ENCODE measurements at places on chromosomes 12 and 14.

GRCh38 chr14:91277546-91278382 lies 33.3 kb upstream of the GPR68 start:
- DNase-seq: no peak

DNA sequence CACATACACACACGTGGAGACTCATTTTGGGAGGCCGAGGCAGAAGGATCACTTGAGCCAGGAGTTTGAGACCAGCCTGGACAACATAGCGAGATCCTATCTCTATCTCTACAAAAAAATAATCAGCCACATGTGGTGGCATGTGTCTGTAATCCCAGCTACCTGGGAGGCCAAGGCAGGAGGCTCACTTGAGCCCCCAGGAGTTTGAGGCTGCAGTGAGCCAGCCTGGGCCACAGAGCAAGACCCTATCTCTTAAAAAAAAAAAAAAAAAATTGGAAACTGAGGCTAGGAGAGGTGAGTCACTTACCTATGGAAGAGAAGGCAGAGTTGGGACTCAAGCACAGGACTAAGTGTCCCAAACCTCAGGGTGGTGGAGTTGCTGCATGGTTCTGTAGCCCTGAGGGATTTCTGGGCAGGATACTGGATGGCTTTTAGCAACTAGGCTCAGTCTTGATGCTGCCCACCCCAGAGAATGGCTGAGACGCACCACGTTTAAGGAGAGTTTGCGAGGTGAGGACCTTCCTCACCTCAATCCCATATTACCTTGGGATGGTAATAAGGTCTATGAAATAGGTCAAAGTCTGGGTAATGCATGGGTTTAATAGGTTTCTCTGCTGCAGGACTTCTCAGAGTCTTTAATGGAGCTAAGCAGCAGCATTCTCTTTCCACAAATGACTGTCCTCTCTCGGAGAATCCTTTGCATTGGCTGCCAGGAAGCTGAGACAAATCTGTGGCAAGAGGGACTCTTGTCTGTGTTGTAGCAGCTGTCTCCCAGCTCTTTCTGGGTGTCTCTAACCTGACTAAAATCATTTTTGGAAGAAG lies 35.6 kb downstream of the SH2B3 start:
- DNase-seq: no peak

DNA sequence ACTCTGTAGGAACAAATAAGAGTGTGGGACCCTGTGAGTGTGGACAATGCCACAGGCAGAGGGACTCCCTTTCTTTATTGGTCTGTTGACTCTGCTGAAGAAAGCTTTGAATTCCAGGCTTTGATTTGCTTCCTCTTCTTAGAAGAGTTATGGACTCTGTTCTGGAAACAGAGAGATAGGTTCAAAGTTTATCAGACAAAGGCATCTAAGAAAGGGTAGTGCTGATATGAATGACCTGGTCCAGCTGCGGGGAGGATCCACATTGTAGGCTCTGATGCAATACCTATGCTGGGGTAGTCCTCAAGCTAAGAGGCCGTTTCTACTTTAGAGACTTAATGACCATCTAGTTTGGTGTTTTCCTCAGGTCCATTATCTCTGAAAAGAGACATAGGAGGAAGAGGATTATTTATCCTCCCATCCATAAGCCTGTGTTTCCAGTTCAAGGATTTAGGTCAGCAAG lies 10.7 kb upstream of the IKZF4 start:
- DNase-seq: no peak

DNA sequence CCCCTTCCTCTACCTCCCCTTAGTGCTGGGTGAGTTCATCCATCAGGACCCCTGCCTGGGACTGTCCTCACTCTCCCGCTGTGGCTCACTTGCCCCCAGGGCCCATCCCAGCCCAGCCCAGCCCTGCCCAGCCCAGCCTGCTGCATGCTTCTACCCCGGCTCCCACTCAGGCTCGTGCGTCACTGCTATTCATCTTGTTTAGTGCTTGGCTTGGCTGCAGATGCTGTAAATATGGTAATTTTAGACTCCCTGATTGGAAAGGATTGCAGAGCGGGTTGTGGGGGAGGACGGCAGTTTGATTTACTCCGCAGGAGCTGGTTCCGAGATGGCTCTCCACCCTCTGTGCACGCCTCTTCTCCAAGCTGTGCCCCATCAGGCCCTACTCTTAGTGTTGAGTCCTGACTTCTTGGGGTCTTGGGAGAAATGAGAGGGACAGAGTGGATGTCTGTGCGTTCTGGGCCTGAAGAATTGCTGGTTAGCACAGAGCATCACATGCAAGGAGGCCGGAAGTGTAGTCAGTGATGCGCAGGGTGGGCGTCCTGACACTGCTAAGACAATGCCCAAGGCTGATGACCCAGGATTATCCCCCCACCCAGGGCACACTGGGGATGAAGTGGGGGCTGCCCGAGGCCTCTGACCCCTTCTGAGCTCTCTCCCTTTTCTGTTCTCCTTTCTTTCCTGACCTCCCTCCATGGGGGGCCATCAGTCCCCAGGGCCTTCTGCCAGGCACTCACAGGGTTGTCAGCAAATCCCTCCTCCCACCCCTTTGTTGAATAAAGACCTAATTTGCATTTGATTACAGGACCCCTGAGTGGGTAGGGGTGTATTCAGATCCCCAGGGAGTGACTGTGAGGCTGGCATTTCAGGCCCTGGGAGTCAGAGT lies 244.4 kb downstream of the ZFP36L1 start:
- no peak for DNase-seq

DNA sequence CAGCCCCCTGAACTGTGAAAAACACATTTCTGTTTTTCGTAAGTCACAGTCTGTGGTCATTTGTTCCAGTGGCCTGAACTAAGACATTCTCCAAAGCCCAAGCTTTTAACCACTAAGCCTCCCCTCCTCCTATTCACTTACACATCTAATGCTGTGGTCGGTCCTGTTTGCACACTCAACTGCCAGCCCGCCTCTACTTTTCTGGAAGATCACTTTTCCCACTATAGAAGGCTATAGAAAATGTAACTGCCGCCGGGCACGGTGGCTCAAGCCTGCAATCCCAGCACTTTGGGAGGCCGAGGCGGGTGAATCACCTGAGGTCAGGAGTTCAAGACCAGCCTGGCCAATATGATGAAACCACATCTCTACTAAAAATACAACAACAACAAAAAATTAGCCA lies 524.7 kb upstream of the TMEM132C start:
- DNase-seq: no peak

DNA sequence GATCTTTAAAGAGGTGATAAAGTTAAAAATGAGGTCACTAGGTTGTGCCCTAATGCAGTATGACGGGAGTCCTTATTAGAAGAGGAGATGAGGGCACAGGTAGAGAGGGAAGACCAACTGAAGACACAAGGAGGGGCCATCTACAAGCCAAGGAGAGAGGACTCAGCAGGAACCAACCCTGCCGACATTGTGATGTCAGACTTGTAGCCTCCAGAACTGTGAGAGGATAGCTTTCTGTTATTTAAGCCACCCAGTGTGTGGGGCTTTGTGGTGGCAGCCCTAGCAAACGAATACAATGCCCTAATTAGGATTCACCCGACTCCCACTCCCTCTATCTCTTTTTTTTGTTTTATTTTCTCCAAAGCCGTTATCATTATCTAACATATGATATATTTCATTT lies 7.9 kb upstream of the IL26 start:
- no peak for DNase-seq

- DNase-seq: peak; percentile 80
Measured at GRCh38 chr12:117236456-117237001, 46.3 kb upstream of the FBXO21 start.

DNA sequence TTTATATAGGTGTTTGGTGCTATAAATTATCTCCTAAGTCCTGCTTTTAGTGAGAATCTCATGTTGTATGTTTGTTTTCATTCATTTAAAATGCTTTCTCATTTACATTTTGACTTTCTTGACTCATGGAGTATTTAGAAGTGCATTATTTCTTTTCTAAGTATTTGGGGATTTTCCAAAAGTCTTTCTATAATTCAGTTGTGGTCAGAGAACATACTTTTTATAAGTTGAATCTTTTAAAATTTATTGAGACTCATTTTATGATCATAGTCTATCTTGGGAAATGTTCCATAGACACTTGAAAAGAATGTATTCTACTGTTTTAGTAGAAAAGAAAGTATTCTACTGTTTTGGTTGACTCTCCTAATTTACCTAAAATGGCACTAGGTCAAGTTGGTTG lies 168.2 kb downstream of the AKAP6 start:
- no peak for DNase-seq

- DNase-seq: no peak
Measured at GRCh38 chr14:75222208-75222701, 45.8 kb upstream of the TMED10 start.

GRCh38 chr12:115046805-115047204 lies 362.8 kb upstream of the TBX3 start:
- no peak for DNase-seq

DNA sequence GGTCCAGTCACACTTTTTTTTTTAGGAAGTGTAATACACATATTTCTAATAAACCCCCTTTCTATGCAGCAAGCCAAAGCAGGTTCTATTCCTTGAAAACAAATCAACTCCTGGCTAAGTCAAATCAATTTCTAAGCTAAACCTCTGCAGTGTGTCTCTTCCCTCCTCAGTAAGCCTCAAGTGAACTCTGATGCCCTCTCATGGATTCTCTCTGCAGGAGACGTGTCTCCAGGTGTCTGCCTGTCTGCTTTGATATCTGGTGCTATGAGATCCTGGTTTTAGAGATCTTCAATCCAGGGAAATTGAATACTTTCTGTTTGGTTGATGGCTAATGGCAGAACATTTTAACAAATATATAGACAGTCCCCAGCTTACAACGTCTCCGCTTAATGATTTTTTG lies 791.7 kb downstream of the AACS start:
- DNase-seq: no peak

DNA sequence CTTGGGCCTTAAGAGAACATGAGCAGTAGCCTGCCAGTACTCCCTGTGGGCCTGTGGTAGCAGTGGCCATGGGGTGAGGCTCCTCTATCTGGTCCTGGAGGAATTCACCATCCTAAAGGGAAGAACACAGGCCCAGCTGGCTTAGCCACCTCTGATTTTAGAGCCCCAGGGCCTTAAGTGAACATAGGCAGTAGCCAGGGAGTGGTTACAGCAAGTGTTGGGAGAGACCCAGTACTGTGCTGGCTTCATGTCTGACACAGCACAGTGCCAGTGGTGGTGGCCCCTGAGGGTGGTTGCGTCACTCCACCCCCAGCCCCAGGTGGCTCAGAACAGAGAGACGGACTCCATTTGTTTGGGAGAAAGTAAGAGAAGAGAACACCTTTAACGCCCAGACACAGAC lies 105.1 kb downstream of the TXNDC16 start:
- no peak for DNase-seq

DNA sequence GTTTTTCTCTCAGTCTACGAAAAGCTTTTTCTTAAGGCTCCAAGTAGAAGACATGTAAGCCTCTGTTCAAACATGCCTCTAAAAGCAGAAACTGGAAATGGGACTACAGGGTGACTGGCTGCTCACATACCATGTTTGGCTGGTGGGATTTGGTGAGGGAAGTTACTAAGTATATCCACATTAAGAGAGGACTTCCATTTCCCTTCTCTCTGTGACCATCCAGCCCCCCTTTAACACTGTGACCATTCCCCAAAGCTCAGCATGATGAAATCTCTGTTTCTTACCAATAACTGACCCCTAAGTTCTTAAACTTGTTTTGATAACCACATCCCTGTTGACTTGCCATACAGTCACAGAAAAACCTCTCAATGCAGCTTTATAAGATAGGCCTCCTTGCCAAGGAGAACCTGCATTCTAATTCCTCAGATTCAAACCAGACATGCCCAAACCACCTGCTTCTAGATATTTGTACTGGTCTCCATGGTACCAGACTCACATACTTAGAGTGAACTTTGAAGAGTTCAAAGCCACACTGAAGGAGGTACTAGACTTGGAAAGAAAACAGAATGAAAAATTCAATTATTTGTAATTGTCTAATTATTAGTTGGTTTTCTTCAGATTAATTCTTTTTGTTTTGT lies 102.2 kb downstream of the VEZT start:
- no peak for DNase-seq

- no peak for DNase-seq
Measured at GRCh38 chr12:50600364-50600763, 95.6 kb downstream of the DIP2B start.

DNA sequence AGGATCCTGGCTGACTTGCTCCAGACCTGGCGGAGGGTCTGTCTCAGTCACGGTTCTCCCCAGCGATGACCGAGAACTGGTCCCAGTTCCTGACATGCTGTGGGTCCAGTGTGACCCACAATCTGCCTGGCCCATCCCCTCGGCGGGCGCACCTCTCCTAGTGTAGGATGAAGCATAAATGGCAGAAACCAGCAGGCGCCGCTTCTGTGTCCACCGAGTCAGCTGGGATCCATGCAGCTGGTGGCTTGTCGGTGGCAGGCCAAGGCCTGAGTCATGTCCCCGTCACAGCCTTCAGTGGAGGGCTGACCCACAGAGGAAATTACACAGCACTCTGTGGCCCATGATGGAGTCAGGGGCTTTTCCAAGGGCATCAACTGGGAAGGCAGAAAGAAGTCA lies 38.5 kb downstream of the NFKBIA start:
- DNase-seq: no peak

DNA sequence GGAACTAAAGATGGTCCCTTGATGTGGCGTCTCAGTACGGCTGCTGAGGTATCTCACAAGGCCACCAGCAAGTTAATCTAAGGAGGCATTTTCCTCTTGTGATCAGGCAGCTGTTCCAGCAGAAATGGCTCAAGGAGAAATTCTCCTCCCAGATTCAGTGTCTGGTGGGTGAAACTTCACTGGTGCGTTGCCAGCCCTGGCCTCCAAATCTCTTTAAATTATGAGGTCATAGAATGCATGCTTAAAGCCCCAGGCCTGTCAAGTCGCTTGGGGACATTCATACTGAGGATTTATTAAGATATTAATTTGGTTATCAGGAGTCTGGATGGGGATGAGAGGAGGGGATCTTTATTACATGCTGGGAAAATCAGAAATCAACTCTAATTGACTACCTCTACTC lies 72.9 kb downstream of the PPP2R5C start:
- no peak for DNase-seq

DNA sequence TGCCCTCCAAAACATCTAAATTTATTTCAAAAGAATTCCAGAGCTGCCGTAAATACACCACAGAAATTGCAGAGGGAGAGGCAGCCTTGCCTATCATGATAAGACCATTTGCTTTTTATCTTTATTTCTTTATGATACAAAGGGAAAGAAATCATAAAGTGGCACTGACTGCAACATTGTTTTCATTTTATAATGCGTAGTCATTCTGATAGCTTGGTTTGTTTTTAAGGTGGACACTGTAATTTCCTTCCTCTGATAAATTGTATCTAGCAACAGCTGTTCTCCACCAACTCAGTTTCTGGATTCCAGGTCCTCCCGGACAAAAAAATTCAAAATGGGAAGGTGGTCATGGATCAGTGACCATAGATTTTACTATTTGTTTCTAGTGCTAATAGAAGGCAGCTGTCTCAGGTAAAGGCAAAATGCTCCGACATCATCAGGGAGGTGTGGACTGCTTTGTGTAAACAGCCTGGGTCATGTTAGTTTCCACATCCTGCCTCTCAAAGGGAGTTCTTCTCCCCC lies 623 bp upstream of the TSPAN8 start:
- DNase-seq: peak; percentile 71

GRCh38 chr12:132597333-132598316 lies 12.8 kb downstream of the LRCOL1 start:
- no peak for DNase-seq
